Omental fat pad (tissue), 4 donors: ENCODE measurements at places on chromosomes 3 and 15. TPM values are rescaled to one million over a fixed set of nuclear protein-coding genes. Genes with fewer than 3 reads are reported as not detected.

CDCP1 gene
- 30.7 TPM for total RNA-seq

APH1B gene
- 15.9 TPM for total RNA-seq

CLDN16 gene
- not detected for total RNA-seq

GABRA5 gene
- not detected for total RNA-seq

MELTF gene
- 35.1 TPM for total RNA-seq

CCR8 gene
- not detected for total RNA-seq

NLGN1 gene
- 8.0 TPM for total RNA-seq

GOLGA8O gene
- total RNA-seq, result not detected

CCDC54 gene
- not detected for total RNA-seq

CFAP92 gene
- 2.2 TPM for total RNA-seq
